Umbilical cord (tissue), 2 donors: ENCODE measurements at places on chromosomes 16 and 17.

- no peak for DNase-seq
Observed at GRCh38 chr16:24810951-24811843, 34.6 kb upstream of the SLC5A11 start.

DNA sequence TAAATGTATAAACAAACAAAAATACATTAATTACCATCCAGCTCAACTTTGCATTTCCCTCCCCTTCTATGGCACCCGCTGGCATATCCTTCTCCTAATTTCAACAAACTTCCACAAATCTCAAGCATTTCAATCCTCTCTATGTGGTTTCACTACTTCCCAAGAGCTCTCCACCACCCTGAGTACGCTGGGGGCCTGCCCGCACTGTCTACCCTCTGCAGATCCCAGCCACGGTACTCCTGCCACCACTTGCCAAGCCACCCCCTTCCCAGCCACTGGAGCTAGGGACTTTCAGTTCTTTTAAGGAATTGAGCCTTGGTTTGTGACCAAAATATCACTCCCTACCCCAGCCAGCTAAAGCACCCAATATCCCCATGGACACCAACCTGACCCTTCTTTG lies 1.9 kb downstream of the TK2 start:
- no peak for DNase-seq

GRCh38 chr16:88700636-88701482 lies 5.3 kb downstream of the RNF166 start:
- DNase-seq = peak; percentile 71

DNA sequence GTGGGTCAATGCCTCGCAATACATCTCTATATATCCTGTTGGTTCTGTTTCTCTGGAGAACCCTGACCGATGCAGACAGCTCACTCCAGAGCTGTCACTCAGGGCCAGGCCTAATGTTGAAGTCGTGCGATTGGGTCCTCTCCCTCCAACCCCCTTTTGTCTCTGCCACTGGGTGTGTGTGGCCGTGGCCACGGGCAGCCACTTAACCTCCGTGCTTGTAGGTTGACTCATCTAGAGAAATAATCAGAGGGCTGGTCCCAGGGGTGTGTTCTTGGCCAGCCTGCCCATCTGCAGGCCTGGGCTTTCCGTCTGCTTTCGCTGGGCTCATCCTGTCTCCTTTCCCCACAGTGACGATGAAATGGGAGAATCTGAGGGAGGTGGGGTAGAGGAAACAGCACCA lies 7.4 kb downstream of the ADAD2 start:
- DNase-seq = peak; percentile 21

DNA sequence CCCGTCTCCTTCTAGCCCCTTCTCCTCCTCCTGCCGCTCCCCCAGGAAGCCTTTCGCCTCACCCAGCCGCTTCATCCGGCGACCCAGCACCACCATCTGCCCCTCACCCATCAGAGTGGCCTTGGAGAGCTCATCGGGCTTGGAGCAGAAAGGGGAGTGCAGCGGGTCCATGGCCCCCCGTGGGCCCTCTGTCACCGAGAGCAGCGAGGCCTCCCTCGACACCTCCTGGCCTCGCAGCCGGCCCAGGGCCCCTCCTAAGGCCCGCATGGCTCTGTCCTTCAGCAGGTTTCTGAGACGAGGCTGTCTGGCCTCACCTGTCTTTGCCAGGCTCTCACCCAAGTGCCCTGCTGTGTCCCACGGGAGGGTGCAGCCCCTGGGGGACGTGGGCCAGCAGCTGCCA lies 87.9 kb downstream of the RGS9 start:
- DNase-seq = no peak

- DNase-seq = peak; percentile 6
Observed at GRCh38 chr17:35449371-35449931, 885 bp upstream of the SLFN13 start.

GRCh38 chr17:15966879-15967248 lies 21.9 kb downstream of the ADORA2B start:
- no peak for DNase-seq

DNA sequence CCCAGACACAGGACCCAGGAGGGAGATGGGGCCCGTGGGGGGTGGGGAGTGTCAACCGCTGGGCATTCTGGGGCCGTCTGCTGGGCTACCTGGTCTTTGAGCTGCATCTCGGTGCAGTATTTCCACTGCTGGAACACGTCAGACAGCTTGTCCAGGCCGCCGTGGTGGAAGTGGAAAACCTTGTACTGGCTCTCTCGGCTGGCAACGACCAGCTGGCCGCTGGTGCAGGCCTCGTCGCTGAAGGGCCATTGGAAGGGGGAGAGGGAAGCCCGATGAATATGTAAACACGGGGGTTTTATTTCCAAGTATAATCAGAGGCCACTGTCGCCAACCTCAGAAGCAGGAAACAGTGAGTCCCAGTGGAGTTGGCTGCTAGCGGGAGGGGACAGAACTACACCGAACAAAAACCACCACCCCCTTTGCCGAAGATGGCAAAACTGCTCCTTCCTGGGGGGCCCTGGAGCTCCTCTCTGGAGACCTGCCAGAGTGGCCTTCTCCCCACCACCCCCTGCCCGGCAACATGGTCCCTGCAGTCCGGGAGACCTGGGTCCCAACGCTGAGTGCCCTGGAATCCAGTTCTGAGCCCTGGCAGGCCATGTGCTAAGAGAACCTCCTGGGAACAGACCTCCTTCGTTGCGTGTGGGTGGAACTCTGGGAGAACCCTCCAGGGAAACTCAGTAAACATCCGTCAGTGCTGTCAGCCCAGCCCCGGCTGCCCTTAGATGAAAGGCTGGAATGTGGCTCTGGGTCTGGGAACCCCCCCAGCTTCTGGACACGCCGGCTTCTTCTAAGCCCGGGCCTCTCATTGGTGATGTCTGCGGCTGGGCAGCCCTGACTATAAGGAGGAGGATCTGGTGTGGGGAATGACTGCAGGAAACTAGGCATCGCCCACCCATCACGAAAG lies 84.1 kb downstream of the TBC1D16 start:
- peak; percentile 96 for DNase-seq

DNA sequence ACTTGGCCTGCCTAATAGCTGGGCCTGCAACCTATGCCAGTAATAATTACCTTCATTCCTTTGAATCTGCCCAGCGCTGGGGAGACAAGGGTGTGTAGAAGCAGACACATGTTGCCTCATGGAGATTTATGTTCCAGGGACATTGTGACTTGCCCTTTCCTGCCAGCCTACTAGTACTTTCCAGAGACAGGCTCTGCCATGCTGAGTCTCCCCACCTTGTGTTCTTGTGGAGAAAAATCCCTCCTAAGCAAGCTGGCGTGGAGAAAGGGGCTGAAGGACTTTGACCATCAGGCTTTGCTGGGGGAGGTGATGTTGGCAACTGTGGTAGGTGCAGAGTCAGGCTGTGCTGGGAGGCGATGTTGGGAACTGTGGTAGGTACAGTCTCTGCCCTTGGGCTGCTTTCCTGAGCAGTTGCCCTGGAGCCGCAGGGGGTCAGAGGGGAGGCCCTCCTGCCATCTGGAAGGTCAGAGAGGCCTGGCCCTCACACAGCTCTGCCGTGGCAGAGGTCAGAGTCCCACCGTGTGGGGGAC lies 4.0 kb downstream of the KSR1 start:
- no peak for DNase-seq

GRCh38 chr16:69100071-69100691 lies 5.3 kb upstream of the HAS3 start:
- no peak for DNase-seq

- DNase-seq = no peak
Observed at GRCh38 chr17:62135742-62136141, 70.7 kb upstream of the MED13 start.

DNA sequence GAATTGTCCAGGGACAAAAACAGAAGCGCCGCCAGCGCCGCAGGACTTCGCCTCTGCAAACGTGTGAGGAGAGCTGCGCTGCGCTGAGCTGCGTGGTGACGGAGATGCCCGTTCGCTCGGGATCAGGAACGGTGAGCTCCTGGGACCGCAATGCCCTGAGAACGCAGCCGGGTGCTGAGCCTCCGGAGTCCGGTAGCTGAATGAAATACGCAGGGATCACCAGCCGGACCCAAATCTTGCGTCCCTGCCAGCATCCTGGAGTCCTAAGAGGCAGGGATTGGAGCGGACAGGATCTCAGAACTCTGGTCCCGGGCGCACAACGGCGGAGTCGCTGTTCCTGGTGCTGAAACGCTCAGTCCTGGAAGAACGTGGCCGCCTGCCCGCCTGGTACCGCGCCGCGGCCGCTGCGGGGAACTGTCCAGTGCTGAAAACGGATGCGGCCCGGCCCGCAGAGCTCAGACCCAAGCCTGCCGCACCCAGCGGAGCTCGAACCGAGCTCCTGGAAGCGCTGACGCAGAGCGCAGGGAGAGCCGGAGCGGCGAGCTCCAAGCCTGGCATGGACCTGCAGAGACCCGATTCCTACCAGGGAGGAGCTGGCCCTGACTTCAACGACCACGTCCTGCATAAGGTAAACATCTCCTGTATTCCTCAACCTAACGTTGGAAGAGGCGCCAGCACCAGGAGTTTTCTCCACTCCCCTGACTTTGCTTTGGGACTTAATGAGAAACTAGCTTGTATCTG lies 41.5 kb downstream of the CD300LF start:
- peak; percentile 84 for DNase-seq

- no peak for DNase-seq
Observed at GRCh38 chr16:32116080-32116479, 137.0 kb upstream of the TP53TG3D start.

DNA sequence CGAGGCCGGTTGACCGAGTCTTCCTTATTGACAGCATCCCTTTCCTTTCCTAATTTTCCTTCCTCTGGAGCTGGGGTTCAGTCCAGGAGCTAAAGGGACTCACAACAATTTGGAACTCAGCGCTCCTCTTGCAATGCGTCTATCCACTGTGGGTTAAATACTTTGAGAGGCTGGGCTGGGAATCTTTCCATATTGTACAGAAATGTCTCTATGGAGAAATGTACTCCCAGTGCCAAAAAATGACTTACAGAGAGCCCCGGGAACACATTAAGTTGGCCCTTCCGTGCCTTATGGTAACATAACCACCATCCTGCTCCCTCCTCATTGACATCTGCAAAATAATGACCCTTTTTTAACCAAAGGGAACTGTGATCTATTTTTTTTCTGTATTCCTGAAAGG lies 192.8 kb downstream of the FTO start:
- DNase-seq = peak; percentile 90

- DNase-seq = no peak
Observed at GRCh38 chr17:42953669-42954068, 10.6 kb downstream of the AARSD1 start.

- DNase-seq = no peak
Observed at GRCh38 chr16:59213952-59214351, 479.8 kb upstream of the GOT2 start.

DNA sequence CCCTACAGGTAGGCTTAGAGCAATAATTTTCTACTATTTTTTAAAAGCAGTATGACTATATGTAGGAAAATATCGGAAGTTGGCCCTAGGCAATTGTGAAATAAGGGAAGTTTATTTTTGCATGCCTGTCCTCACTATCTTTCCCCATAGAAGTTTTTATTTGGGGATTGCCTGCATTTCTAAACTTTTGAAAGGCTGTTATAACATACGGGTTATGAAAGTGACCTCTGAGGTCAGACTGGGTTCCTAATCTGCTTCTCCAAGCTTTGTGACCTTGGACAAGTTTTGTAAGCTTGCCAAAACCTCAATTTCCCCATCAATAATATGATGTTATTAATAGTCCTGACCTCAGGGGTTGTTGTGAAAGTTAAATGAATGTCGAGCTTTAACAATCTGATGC lies 67.1 kb downstream of the ARHGAP44 start:
- DNase-seq = no peak

GRCh38 chr17:6507535-6507934 lies 48.8 kb downstream of the PITPNM3 start:
- peak; percentile 45 for DNase-seq
